ENCODE measurements at places on chromosomes 11 and 22.

DNA sequence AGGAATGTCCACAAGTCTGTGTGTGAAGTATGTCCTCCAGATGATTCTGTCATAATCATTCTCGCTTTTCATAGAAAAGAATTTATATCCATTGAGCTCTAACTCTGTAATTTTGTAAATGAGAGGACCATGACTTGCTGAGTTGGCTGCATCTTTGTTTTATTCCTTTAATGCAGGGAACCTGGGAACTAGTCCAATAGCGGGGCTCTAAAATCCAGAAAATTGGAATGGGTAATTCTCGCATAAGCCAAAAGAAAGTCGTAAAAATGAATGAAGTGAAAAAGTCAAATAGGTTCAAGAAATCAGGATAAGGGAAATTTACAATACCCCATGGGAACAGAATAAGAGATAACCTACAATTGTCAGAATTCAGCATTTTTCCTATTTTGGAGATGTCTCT lies 232.5 kb downstream of the RAB38 start:
- no peak for DNase-seq

- no peak for DNase-seq
These were observed 610.3 kb downstream of the TBC1D22A start for GRCh38 chr22:47372596-47373385.

DNA sequence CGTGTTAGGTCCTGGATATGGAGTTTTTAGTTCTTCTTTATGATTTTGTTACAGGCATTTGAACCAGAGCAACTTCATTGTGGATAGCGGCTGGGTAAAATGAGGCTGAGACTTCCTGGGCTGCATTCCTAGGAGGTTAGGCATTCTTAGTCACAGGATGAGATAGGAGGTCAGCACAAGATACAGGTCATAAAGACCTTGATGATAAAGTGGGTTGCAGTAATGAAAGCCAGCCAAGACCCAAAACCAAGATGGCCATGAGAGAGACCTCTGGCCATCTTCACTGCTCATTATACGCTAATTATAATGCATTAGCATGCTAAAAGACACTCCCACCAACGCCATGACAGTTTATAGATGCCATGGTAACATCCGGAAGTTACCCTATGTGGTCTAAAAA lies 23.4 kb upstream of the CLMP start:
- no peak for DNase-seq

DNA sequence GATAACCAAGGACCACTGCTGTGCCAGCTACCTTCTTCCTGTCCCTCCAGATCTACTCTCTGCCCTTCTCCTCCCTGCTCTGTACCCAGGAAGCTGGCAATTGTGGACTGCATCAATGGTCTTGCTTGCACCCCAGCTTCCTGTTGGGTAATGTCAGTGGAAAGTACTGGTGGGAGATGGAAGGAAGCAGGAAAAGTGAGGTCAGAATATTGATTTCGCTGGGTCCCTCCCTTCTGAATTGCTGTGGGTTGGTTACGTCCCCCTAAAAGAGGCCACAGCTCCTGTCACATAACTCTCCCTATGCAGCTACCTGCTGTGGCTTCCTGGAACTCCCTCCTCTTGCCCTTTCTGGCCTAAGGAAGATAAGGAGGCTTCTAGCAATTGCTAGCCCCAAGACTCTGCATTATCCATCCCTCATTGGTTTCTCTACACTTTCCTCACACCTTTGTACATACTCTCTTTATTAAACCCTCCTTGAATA lies 81.2 kb downstream of the RASSF10 start:
- no peak for DNase-seq

DNA sequence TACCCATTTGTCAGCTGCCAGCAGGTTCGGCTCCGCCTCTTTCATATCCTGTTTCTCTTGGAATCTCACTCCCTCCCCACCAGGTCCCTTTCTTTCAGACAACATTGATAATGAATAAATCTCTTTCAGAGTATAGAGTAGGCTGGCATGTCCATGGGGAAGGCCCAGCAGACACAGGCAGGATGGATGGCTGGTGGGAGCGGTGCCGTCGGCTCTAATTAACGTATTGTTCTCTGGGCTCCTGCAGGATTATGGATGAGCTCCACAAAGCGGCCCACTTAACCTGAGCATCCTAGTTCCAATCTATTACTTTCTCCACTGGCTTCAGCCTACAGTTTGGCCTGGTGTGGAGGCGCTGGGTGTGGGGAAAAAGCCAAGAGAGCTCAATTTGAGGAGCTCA lies 588.0 kb downstream of the BUD13 start:
- no peak for DNase-seq

DNA sequence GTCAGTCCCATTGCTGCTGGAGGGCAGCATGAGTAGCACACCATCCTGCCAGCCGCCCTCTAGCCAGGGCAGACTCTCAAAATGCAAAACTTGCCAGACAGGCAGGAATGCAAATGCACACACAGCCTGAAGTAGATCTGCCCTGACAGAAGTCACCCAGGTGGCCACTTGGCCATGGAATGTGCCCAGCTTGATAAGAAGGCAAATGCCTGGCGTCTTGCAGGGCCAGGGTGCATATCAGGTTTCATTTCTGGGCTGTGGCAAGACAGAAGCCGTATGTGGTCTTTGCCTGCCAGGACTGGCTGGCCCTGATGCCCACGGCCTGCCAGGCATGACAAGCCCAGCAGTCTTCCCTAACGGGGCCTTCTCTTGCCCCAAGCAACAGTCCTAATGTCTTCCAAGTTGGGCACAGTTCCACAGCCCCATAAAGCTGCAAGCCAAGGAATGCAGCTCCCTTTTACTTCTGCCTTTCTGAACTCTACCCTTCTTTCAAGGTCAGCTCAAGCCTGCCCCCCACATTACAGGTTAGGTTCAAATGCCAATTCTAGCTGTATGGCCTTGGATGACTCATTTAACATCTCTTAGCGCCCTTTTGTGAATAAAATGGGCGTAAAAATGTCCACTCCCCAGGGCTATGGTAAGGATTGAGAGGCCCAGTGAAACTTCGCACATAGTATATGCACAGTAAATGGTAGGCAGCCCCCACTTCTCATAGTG lies 29.7 kb downstream of the POU2AF3 start:
- DNase-seq = no peak

- no peak for DNase-seq
These were observed at the start of gene OR5AR1 for GRCh38 chr11:56663386-56663785. TSS of gene OR5AR1 (plus strand) at chr11:56663686. CDS start at chr11:56663686, 0 bp downstream.

- DNase-seq = no peak
These were observed 609 bp downstream of the MAPK11 start for GRCh38 chr22:50269573-50269969.

DNA sequence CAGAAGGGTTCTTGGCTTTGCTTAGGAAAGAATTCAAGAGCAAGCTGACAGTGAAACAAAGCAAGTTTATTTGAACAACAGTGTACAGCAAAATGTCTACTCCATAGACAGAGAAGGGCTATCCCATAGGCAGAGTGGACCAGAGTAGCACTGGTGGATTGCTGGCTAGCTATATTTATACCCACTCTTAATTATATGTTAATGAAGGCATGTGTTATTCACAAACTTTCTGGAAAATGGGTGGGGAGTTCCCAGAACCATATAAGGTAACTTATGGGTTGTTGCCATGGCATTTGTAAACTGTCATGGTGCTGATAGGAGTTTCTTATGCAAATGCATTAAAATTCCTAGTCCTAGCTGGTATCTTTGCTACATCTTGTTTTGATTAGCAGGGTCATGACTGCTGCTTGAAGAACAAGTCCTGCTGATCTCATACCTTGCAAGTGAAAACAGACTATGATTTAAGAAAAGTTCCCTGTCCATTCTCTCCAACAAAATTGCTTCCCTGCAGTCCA lies 330.5 kb downstream of the BUD13 start:
- no peak for DNase-seq

DNA sequence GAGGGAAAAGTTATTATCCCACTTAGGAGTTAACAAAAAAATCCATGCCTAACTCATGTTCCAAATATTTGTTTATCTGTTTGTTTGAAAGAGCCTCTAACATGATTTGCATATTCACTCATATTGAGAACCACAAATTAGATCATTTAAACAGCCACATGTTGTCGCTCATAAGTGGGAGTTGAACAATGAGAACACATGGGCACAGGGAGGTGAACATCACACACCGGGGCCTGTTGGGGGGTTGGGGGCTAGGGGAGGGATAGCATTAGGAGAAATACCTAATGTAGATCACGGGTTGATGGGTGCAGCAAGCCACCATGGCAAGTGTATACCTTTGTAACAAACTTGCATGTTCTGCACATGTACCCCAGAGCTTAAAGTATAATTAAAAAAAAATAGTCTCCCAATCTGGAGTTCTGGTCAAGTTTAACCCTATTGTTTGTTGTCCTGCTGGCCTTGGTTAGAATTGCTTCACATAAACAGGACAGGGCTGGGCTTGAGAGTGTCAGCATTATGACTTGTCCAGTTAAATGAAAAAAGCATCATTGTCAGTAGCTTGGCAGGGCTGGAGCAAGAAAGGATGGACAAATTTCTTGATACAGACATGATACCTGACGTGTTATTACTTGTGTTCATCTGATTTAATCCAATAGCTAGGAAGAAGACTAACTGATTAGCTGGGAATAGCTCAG lies 57.8 kb upstream of the PSMA1 start:
- no peak for DNase-seq

GRCh38 chr22:23178512-23179254 lies 1.6 kb upstream of the BCR start:
- DNase-seq = no peak

DNA sequence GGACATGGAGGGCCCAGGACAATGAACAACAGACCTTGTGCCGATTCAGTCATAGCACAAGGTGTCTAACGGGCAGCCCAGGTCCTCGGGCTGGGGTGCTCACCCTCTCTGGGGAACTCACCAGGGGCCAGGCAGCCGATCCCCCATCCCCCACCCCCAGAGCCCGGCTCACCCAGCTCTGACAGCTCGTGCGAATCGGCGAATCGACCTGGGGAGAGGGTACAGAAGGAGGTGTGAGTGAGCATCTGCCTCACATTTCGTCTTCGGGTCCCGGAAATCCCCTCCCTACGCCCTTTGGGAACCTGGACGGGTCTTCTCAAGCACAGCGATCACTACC lies 423 bp downstream of the PEX16 start:
- DNase-seq = no peak

GRCh38 chr11:95154514-95154913 lies 64.9 kb downstream of the ENDOD1 start:
- DNase-seq = no peak

DNA sequence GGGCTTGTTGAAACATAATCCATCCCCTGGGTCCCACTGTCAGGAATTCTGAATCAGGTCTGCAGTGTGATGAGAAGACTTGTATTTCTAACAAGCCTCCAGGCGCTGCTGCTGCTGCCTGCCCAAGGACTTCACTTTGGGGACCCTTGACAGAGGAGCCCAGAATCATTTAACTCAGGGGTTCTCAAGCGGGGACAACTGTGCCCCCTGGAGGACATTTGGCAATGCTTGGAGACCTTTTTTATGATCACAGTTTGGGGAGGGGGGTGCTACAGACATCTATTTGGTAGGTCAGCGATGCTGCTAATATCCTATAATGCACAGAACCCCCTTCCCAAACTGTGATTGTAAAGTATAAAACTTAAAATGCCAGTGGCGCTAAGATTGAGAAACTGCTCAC lies 312.8 kb downstream of the OPCML start:
- no peak for DNase-seq

DNA sequence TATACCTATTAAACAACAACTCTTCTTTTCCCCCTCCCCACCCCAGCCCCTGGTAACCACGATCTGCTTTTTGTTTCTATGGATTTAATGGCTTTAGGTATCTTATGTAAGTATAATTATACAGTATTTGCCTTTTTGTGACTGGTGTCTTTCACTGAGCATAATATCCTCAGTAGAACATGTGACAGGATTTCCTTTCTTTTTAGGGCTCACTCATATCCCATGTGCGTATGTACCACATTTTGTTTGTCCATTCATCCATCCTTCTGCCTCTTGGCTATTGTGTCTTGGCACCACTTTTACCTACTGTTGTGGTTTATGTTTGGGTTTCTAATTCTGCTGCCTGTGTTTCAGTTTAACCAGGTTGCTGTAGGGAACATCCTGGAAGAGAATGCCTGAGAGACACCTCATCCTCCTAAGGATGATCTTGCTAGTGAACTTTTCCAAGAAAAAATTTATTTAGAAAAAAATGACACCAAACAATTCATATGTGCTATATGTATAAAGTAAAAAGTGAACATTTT lies 77.6 kb upstream of the SESN3 start:
- no peak for DNase-seq

DNA sequence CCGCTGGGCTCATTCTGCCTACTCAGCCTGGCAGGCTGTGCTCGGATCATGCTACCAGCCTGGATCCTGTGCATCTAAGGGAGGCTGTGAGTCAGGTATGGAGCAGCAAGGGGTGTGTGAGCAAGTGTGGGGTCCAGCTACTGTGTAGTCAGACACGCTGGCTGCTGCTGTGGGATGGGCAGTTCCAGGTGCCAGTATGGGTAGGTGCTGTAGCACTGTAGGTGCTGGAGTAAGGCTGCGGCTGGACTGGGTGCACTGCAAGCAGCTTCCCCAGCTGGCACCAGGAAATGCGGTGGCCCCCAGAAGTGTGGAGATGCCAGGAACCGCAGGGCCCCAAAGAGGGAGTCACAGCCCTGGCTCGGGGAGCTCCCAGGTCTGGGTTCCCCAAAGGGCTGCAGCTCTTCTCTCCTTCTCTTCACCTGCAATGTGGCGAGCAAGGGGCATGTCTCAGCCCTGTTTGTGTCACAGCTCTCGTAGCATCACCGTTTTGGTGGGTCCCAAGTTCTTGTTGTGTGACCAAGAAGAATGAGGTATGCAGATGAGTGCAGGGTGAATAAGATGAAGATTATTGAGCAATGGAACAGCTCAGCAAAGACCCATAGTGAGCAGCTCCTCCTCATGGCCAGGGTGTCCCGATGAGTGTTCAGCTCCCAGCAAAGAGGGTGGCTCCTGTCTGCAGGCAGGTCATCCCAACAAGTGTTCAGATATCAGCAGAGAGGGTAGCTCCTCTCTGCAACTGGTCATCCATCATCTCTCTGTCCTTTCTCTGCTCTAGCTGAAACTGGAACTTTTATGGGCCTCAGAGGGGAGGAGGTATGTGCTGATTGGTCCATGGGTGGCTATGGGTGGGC lies 462.9 kb downstream of the TBC1D22A start:
- DNase-seq = no peak

DNA sequence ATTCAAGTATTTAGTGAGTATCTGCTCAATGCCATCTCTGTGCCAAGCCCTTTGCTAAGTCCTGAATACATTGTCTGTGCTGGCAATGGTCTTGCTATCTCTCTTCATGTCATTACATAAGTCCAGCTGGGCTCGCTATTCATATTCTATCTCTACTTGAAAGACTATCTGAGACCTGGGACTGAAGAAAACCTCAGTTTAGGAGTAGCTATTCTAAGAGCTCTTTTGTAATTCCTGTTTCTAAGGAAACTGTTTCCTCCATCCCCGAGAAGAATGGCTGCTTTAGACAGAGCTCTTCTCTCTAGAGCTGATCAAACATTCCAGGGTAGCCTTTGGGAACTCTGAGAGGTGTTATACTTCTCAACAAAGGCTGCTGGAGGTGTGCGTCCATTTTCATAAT lies 33.0 kb downstream of the SLC17A6 start:
- no peak for DNase-seq

- no peak for DNase-seq
These were observed 374.8 kb downstream of the MIAT start for GRCh38 chr22:27032091-27032761.

Data from non-pigmented ciliary epithelial cell (primary cell).